ENCODE measurements at places on chromosomes 7 and 10.

DNA sequence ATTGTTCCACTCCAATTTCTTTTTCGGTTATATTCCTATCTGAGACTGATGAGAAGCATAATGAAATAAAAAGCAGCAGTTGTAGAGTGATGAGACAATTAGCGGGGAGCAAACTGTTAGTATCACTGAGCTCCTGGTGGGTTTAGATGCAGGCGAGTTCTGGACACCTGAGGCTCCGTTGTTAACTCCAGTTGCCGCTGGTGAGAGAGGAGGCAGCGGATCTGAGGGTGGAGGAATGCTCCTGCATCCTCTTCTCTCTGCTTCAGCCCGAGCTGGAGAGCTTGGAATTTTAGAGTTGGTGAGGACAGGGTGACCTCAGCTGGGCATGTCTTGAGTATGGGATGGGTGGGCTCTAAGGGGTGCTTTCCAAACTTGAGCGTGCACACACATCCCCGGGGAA, 31.4 kb downstream of the LRMDA start:
- peaks cover 2% of the 10 kb centered on the region for H3K27me3 ChIP-seq
- H3K27ac ChIP-seq = no peak overlapping the region
- H3K4me3 ChIP-seq = no peak overlapping the region
- DNase-seq = no peak

GRCh38 chr7:30869794-30870611, 41.6 kb upstream of the AQP1 start:
- H3K4me1 ChIP-seq = no peaks in the 10 kb centered on the region
- no peaks in the 10 kb centered on the region for H3K36me3 ChIP-seq
- H3K27ac ChIP-seq = no peak overlapping the region
- no peaks in the 10 kb centered on the region for H3K27me3 ChIP-seq
- H3K4me3 ChIP-seq = no peak overlapping the region

- H3K27me3 ChIP-seq = no peaks in the 10 kb centered on the region
- peaks cover 17% of the 10 kb centered on the region for H3K4me1 ChIP-seq
- peaks cover 4% of the 10 kb centered on the region for H3K36me3 ChIP-seq
- H3K27ac ChIP-seq = peak overlapping the region; percentile 0
Observed at GRCh38 chr7:148939128-148939755, 55.2 kb upstream of the EZH2 start.

DNA sequence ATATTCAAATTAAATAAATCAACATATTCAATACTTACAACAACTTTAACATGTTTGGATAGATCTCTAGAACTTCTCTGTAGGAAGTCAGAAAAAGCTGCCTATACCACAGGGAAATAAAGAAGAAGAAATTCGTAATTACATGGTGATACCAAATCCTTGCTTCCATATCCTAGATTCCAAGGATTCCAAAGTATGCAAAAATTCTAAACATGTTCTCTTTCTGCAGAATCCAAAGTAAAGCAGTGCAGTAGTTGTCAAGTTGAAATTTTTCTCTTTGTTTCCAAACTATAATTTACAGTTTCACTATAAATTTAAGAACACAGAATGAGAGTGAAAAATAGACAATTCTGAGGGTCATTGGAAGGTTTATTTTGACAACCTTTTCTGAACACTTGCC, 233.7 kb upstream of the PTN start:
- no peak overlapping the region for H3K27ac ChIP-seq
- DNase-seq = no peak
- no peak overlapping the region for H3K4me3 ChIP-seq
- no peaks in the 10 kb centered on the region for H3K4me1 ChIP-seq
- H3K36me3 ChIP-seq = no peaks in the 10 kb centered on the region

DNA sequence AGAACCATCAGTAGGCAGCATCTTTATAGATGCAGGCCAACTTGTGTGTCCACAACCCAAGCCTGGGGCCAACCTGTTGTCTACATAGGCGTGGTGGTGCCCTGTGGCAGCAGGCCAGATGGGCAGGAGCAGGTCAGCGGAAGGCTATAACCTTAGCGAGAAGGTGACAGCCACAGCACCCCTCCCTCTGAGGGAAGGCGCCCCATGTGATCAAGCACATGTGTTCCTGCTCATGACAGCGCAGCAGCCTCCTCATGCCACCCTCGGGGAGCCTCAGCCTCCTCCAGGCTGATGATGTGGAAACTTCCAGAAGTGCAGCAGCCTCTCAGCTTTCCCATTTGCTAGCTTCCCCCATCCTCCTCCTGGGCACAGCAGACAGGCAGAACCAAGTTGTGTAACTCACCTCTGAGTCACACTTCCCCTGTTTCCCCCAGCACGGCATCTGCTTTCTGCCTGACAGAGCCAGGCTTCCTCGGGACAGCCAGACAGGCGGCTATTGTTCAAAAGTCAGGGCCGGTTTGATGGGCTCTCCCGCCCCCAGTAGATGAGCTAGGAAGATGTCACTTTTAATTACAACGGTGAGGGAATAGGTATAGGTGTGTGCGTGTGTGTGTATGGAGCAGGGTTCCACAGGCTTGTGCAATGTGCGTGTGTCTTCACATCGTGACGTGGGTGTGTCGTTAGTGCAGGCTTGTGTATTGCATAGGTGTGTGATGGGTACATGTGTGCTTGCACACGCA, 312.0 kb upstream of the ZMIZ1 start:
- no peaks in the 10 kb centered on the region for H3K36me3 ChIP-seq
- peak; percentile 6 for DNase-seq
- H3K4me3 ChIP-seq = no peak overlapping the region
- H3K27me3 ChIP-seq = peaks cover 6% of the 10 kb centered on the region

GRCh38 chr10:129097776-129098330, 369.2 kb upstream of the MGMT start:
- H3K4me3 ChIP-seq = no peak overlapping the region
- H3K27ac ChIP-seq = no peak overlapping the region
- H3K27me3 ChIP-seq = peaks cover 18% of the 10 kb centered on the region

- no peaks in the 10 kb centered on the region for H3K36me3 ChIP-seq
- no peak overlapping the region for H3K27ac ChIP-seq
- peaks cover 7% of the 10 kb centered on the region for H3K27me3 ChIP-seq
- peaks cover 7% of the 10 kb centered on the region for H3K4me1 ChIP-seq
Observed at GRCh38 chr10:99845837-99846382, 63.5 kb downstream of the ABCC2 start.
